OCI-LY7 (cell line): ENCODE measurements at places on chromosomes 3 and 15. TPM values are rescaled to one million over a fixed set of nuclear protein-coding genes. Genes with fewer than 3 reads are reported as not detected.

PTX3 gene
- not detected in 2 replicates for total RNA-seq

DNA sequence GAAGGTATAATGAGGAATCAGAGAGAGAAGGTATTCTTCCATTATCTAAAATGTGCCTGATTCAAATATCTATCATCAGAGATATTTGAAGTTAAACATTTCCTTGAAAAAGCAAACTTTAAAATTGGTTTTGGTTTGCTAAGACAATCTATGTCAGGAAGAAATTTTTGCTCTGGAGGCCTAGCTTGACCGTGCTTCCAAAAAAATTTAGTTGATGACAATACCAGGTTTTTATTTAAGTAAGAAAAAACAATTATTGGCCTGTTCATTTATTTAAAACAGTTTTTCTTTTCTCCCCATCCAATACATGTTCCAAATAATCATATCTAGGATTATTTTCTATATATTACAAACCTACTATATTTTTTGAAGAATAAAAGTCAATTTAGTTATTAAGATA is 75.3 kb downstream of the OTOL1 start:
- DNase-seq, result no peak

XCR1 gene
- not detected in 2 replicates for total RNA-seq

HCN4 gene
- not detected in 2 replicates for total RNA-seq

JMJD7 gene
- 14.1 and 16.0 TPM in 2 replicates for total RNA-seq

LPCAT4 gene
- total RNA-seq, result 74.5 and 84.4 TPM in 2 replicates

ITIH3 gene
- total RNA-seq, result not detected in 2 replicates

DNA sequence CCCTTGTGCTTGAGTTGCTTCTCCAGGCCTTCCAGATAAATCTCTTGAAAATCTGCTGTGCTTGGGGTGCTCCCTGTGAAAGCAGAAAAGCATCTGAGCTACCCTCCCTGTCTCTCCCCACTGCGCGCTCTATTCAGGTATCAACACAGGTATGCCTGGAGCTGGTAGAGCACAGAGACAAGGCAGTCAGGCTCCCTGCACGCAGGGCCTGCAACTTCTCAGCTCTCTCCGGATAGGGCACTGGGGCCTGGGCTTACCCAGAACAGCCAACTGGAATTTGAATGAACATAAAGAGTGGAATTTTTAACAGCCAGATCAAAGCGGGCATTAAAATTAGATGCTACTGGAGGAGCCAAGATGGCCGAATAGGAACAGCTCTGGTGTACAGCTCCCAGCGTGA is 183.6 kb downstream of the XXYLT1 start:
- no peak for DNase-seq

GNAT1 gene
- not detected in 2 replicates for total RNA-seq

DNA sequence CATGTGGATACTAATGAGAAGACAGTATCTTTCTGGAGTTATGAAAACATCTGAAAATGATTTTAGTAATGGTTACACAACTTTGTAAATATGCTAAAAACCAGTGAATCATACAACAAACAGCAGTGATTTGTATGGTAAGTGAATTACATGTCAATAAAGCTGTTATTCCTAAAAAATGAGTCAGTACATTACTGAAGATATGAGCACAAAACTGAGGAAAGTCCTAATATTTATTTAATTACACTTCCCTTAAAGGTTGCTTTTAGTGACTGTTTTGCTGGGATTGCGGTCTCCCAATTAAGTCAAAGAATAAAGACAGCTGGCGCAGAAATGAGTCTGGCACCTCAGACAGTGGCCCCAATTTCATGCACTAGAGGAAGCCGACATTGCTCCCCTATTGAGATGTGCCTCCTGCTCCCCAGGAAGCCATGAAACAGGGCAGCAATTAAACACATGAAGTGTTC is 50.9 kb upstream of the FSIP1 start:
- no peak for DNase-seq

SOX2 gene
- 11.3 and 11.5 TPM in 2 replicates for total RNA-seq

DNA sequence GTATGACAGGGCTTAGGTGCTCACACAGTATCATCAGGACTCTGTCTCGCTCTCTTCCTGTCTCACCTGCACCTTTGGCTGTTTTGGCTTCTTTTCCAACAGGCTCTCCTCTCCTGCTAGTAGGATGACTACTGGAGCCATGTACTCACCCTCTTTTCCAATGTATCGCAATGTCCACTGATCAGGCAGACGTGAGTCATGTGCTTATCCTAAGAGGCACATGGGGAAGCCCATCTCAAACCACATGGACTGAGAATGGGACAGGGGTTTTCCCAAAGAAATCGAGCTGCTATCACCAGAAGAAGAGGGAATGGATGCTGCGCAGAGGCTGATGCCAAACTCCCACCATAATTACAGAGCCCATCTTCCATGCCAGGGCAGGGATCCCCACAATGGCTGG is 180.6 kb downstream of the IL5RA start:
- DNase-seq, result no peak

DNA sequence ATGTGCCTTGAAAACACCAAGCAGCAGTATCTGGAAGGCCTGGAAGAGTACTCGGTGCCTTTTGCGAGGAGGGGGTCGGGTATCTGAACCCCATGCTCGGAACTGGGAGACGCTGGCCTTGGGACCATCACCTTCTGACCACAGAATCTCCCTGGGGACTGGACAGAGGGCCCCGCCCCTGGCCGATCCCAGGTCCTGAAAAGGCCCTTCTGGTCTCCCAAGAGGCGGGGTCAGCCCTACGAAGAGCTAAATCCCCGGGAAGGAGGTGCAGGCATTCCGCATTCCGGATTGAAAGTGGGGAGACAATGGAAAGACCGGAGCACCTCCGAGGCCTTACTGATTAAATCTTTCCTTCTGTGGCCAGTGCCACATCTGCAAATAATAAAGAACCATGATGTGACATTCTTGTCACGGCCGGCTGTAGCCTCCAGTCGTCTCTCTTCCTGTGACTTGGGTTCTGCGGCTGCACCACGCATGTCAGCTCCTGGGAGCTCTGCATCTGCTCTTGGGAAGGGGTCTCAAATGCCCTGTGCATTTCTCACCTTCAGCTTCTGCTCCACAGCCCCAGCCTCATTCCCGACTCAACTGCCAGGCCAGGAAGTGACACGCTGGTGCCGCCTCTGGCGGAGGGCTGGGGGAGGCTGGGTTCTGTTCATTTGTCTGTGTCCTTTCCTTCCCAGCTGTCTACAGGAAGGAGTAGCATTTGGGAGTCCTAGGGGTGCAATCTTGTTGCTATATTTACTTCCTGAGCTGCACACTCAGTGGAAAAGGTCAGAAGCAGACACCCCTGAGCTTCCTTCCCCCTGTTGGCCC is 173.5 kb downstream of the KLF13 start:
- DNase-seq, result no peak

UNC13C gene
- total RNA-seq, result not detected in 2 replicates

DNA sequence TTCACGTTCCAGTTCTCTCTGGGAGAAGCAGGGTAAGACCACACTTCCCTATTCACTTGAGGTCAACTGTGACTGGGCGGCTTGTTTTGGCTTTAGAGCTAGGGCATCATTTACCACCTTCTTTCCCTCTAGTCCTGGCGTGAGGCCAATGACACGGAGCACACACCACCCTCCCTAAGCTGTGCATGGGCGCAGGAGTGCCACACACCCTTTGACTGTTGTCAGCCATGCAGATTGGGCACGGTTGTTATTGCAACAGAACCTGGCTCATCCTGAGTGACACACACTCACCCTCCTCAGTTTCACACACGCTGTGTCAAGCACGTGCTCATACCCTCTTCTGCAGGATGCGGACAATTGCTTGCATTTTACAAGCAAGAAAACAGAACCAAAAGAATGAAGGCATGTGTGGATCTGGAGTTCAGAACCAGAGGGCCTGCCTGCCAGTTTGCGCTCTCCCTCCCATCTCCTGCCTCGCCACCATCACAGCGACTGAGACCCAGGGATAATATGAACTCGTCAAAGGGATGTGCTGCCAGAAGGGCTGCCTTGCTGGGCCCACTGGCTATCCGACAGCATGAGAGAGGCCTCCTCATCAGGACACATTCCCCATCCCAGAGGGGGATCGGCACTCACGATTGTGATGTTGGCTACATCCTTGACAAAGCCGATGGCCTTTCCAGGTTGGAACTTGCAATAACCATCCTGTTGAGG is 17.6 kb downstream of the CTSH start:
- DNase-seq, result no peak

DNA sequence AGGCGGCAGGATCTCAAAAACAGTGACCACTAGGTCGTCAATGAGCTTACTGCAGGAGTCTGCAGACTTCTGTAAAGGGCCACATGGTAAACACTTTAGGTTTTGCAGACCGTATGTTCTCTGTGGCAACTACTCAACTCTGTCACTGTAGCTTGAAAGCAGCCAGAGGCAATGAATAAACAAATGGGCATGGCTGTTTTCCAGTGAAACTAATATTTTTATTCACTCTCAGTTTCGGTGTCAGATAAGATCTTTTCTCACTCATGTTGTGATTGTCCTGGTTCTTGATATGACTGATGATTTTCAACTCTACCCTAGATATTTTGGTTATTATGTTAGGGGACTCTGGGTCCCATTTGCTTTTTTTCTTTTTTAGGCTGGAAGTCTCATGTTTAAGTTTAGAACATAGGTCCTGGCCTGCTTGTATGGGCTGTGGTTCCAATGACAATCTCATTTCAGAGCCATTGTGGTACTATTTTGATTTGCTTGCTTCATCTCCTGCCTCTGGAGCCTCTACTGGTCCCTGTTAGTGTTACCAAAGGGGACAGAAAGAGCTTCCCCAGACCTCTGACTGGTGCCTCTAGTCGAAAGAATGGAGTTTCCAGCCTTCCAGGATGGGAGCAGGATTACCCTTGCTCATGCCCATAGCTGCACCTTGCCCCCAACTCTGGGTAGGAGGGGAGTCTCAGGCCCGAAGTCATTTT is 222.0 kb downstream of the STT3B start:
- DNase-seq, result no peak

SCN10A gene
- not detected in 2 replicates for total RNA-seq

DNA sequence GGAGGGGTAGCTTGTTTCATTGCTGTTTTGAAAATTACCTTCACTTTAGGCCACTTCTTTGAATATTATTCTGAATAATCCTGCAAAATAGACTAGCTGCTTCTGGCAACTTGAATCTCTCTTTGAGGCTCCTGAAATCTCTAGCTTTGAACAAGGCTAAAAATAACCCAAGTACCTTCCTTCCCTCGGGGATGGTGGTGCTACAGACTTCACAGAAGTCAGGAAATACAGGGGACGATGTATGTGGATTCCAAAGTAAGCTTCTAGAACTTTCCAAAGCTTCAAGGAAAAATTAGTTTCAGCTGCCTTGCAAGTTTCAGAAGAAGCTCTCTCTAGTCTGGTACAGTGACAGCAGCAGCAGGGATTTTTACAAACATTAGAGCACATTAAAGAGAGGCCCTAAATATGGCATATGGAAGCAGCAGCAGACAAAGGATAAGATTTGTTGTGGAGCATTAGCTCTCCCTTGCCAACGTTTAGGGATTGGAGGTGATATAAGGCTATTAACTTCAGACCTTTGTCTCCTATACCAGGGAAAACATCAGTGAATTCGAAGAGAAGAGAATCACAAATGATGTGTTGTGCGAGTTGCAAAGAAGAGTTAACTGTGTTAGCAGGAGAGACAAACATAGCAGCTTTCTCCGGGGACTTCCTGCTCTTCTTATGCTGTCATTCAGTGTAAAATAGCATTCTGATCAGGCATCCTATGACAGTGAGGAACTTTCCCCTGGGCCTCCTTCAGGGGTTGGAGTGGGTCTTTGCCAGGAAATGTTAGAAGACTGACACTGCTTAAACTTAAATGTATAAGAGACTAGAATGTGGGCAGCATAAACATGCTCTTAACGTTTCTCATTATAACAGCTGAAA is 783.0 kb upstream of the ARPP21 start:
- no peak for DNase-seq

DNA sequence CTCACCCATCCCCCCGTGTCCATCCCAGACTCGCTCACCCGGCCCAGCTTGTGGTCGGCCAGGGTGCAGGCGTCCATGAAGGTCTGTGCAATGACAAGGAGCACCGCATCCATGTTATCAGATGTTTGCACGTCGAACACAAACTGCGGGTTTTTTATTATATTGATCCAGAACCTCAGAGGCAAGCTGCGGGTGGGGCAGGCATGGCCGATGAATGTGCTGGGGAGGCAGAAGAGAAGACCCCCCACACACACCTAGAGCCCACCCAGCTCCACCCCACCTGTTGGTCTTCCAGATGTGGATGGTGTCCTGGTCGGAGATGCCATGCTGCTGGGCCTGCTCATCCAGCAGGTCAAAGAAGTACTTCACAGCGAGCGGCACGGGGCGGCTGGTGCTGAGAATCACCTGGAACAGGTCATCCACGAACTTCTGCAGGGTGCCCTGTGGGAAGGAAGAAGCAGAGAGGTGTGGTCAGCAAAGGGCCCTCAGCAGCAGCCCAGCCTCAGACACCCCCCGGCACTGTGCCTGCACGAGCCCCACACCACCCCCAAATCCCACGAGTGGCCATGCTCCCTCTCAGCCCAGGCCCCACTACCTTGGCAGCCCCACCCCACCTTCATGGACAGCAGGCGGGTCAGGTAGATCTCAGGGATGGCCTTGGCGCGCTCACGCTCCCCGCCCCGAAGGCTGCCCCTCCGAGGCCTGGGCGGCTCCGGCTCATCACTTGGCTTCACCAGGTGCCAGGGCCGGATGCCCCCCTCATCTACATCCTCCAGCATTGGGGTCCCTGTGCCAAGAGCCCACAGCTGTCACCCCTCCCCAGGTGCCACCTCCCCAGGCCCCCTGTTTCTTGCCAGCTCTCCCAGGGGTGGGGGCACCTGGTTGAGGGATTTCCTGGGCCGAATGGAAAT is 20.3 kb downstream of the PLXNB1 start:
- DNase-seq, result no peak

GRCh38 chr15:88605189-88606069 is 15.7 kb upstream of the AEN start:
- DNase-seq, result no peak

AGTR1 gene
- total RNA-seq, result not detected in 2 replicates

OSTN gene
- total RNA-seq, result not detected in 2 replicates

DNA sequence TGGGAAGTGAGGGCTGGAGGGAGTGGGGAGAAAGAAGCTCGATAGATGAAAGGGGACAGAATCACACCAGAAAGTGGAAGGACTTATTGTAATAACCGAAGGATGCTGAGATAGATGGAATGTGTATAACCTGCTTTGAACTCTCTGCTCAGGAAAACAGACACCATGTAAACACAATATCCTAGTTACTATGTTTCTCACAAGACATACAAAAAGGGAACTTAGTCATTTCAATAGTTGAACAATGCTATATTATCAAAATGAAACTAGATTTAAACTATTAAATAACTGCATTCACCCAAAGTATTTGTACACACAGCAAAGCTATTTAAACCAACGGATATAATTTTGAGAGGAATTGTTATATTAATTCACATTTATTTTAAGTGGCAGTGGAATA is 108.3 kb upstream of the GADL1 start:
- no peak for DNase-seq

GRCh38 chr3:98136631-98137030 is 6.1 kb downstream of the OR5H1 start:
- no peak for DNase-seq

ITPKA gene
- total RNA-seq, result not detected in 2 replicates

- no peak for DNase-seq
These were observed 612.6 kb upstream of the NECTIN3 start for GRCh38 chr3:110459021-110459420.

ITIH1 gene
- not detected in 2 replicates for total RNA-seq

DNA sequence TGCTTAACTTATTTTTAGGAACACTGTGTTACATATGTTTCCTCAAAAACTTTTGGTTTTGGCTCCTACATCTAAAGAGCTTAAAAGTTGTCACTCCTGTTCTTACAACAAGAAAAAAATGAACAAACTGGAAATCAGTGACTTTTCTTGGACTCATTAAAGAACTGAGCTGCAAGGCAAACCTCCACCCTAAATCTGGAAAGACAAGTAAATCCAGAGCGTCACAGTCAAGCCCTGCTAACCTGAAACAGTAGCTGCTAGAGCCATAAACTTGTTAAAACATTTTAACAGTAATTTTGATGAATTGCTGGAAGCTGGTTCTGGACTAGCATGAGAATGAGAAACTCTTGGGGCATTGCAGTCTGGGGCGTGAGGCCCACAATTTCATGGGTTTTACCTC is 350.5 kb upstream of the COL8A1 start:
- no peak for DNase-seq
